ENCODE measurements at places on chromosomes 2 and 18. TPM values are rescaled to one million over a fixed set of nuclear protein-coding genes. Genes with fewer than 3 reads are reported as not detected.

CNOT11 gene
- 38.8 TPM for total RNA-seq

GRCh38 chr18:46319783-46320182 lies 215.6 kb downstream of the HAUS1 start:
- DNase-seq, result no peak
- H3K4me3 ChIP-seq, result no peak overlapping the region
- no peak overlapping the region for H3K27ac ChIP-seq
- peaks cover 13% of the 10 kb centered on the region for H3K27me3 ChIP-seq
- peaks cover 18% of the 10 kb centered on the region for H3K4me1 ChIP-seq
- no peaks in the 10 kb centered on the region for H3K36me3 ChIP-seq

DNA sequence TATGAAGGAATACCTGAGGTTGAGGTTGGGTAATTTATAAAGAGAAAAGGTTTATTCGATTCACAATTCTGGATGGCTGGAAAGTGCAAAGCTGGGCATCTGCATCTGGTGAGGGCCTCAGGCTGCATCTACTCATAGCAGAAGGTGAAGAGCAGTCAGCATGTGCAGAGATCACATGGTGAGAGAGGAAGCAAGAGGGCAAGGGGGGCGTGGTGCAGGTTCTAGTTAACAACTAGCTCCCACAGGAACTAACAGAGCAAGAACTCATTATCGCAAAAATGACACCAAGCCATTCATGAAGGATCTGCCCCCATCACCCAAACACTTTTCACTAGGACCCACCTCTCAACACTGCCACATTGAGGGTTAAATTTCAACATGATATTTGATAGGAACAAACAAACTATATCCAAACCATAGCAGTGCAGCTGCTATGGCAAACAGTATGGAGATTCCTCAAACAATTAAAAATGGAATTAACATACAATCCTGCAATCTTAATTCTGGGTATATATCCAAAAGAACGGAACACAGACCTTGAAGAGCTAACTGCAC lies 72.8 kb upstream of the LDLRAD4 start:
- H3K27me3 ChIP-seq, result peaks cover 24% of the 10 kb centered on the region
- H3K27ac ChIP-seq, result no peak overlapping the region
- H3K4me1 ChIP-seq, result no peaks in the 10 kb centered on the region
- H3K4me3 ChIP-seq, result no peak overlapping the region
- H3K36me3 ChIP-seq, result no peaks in the 10 kb centered on the region

DNA sequence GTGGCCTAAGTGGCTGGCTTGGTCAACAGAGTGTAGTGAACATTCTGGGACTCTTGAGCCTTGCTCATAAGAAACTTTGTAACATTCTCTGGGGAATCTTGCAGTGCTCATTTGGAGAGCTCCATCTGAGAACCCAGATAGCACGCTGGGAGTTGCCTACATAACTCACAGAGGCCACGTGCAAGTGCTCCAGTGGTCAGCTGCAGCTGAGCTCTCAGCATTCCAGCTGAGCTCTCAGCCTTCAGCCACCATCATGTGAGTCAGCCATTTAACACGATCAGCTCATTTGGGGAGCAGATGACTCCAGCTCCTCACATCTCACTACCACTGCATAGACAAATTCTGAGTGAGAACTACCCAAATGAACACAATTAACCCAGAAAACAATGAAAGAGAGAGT lies 25.5 kb upstream of the CTNNA2 start:
- H3K4me3 ChIP-seq, result no peak overlapping the region
- no peak for DNase-seq
- no peaks in the 10 kb centered on the region for H3K4me1 ChIP-seq
- H3K36me3 ChIP-seq, result no peaks in the 10 kb centered on the region

DNA sequence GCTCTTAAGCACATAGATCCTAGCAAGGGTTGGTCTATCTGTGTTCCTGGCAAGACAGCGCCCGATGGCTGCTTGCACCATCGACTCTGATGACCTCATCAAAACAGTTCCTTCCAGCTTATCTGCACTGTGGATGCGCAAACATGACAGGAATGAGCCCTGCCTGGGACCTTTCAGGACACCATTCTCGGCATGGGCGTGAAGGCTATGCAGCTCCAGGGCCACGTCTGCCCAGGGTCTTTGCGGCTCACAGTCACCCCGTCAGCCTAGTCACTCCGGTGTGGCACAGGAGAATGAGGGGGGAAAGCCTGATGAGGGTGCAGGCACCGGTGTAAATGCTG lies 147.8 kb upstream of the TWIST2 start:
- H3K4me1 ChIP-seq, result peaks cover 25% of the 10 kb centered on the region
- H3K27me3 ChIP-seq, result peaks cover 7% of the 10 kb centered on the region
- no peak for DNase-seq
- H3K4me3 ChIP-seq, result no peak overlapping the region

DNA sequence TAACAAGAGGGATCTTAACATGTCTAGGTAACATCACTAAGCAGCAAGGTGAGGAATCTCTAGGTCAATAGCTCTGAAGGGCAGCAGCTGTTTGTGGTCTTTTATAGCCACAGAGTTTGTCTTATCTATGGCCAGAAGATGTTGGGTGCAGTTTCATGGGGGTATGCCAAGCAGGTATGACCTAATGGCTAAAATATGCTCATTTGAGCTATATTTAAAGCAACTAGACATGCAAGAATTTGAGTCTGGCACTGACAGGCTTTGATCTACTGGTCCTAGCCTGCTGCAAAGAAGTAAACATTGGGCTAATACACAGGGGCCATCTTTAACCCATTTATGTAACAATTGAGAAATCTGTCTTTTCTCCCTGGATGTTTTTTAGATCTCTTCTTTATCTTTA lies 13.9 kb upstream of the UGP2 start:
- H3K4me3 ChIP-seq, result no peak overlapping the region
- H3K27me3 ChIP-seq, result no peaks in the 10 kb centered on the region
- no peak for DNase-seq
- no peaks in the 10 kb centered on the region for H3K36me3 ChIP-seq
- peaks cover 23% of the 10 kb centered on the region for H3K4me1 ChIP-seq
- peak overlapping the region; percentile 84 for H3K27ac ChIP-seq

GRCh38 chr18:60861575-60861974 lies 471.7 kb upstream of the CDH20 start:
- no peak overlapping the region for H3K27ac ChIP-seq
- no peak for DNase-seq
- peaks cover 8% of the 10 kb centered on the region for H3K27me3 ChIP-seq
- H3K4me3 ChIP-seq, result no peak overlapping the region

SLC9A4 gene
- 0.11 TPM for total RNA-seq

DNA sequence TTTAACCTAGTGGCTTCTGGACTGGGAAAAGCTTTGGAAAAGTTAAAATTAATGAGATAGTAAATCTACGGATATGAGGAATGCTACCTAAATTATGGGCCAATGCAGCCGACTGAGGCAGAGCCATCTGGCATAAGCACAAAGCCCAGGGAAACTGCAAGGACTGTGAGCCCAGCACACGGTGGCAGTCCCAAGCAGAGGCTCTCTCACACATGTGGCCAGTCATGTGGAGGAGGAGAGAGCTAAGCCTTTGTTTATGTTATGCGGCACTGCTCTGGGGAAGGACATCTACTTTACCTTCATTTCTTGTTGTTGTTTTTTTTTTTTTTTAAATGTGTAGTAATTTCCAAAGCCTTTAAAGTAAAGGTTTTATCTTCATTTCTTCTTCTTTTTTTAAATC lies 267.0 kb downstream of the STK39 start:
- H3K27me3 ChIP-seq, result no peaks in the 10 kb centered on the region
- H3K36me3 ChIP-seq, result peaks cover 37% of the 10 kb centered on the region
- no peak overlapping the region for H3K27ac ChIP-seq
- no peak overlapping the region for H3K4me3 ChIP-seq

GRCh38 chr2:45984896-45985473 lies 312.2 kb upstream of the EPAS1 start:
- no peaks in the 10 kb centered on the region for H3K4me1 ChIP-seq
- no peak overlapping the region for H3K4me3 ChIP-seq
- no peaks in the 10 kb centered on the region for H3K27me3 ChIP-seq
- H3K27ac ChIP-seq, result no peak overlapping the region

DNA sequence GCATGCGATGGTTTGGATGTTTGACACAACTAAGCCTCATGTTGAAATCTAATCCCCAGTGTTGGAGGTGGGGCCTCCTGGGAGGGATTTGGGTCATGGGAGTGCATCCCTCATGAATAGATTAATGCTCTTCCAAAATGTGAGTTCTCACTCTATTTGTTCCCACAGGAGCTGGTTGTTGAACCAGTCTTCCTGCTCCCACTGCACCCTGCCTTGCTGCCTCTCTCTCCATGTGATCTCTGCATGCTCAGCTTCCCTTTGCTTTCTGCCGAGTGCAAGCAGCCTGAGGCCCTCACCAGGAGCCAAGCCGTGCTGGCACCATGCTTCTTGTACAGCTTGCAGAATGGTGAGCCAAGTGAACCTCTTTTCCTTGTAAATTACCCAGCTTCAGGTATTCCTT lies 206.8 kb downstream of the VAPA start:
- no peaks in the 10 kb centered on the region for H3K27me3 ChIP-seq
- DNase-seq, result no peak
- H3K36me3 ChIP-seq, result peaks cover 6% of the 10 kb centered on the region
- no peak overlapping the region for H3K4me3 ChIP-seq
- H3K27ac ChIP-seq, result peak overlapping the region; percentile 14
- peaks cover 69% of the 10 kb centered on the region for H3K4me1 ChIP-seq

GRCh38 chr2:212505586-212505985 lies 33.0 kb downstream of the ERBB4 start:
- H3K4me1 ChIP-seq, result no peaks in the 10 kb centered on the region
- H3K27ac ChIP-seq, result no peak overlapping the region
- DNase-seq, result no peak
- no peaks in the 10 kb centered on the region for H3K27me3 ChIP-seq

ALPP gene
- not detected for total RNA-seq

- H3K4me1 ChIP-seq, result peaks cover 9% of the 10 kb centered on the region
- H3K27me3 ChIP-seq, result no peaks in the 10 kb centered on the region
- no peak for DNase-seq
- no peak overlapping the region for H3K4me3 ChIP-seq
- no peaks in the 10 kb centered on the region for H3K36me3 ChIP-seq
- H3K27ac ChIP-seq, result no peak overlapping the region
Observed at GRCh38 chr2:95303191-95303919, 6.2 kb downstream of the KCNIP3 start.

- no peak for DNase-seq
- no peaks in the 10 kb centered on the region for H3K27me3 ChIP-seq
- no peak overlapping the region for H3K4me3 ChIP-seq
- H3K4me1 ChIP-seq, result no peaks in the 10 kb centered on the region
- no peak overlapping the region for H3K27ac ChIP-seq
- H3K36me3 ChIP-seq, result peaks cover 10% of the 10 kb centered on the region
Observed at GRCh38 chr18:79299711-79300110, 96.0 kb upstream of the NFATC1 start.

DNA sequence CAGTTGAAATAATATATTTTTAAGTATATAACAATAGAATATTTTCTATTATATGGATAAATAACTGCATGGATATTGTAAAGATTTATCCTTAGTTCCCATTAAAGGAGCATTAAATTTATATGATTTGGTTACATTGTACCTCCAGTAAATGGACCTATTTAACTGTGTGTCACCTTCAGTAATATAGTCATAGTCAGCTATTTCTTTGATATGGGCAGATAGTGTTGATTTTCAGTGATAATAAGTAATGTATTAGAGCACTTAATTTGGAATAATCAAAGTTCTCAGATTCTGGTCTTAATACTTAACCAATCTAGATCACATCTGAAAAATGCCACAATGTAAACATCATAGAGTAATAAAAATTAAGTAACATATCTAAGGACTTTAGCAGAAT lies 1527.3 kb upstream of the NXPH2 start:
- no peak for DNase-seq
- peaks cover 6% of the 10 kb centered on the region for H3K36me3 ChIP-seq
- no peaks in the 10 kb centered on the region for H3K27me3 ChIP-seq
- no peak overlapping the region for H3K4me3 ChIP-seq
- H3K4me1 ChIP-seq, result peaks cover 5% of the 10 kb centered on the region

GRCh38 chr2:229380101-229380625 lies 109.1 kb upstream of the PID1 start:
- no peaks in the 10 kb centered on the region for H3K4me1 ChIP-seq
- no peak overlapping the region for H3K4me3 ChIP-seq
- no peaks in the 10 kb centered on the region for H3K36me3 ChIP-seq
- no peak for DNase-seq

DNA sequence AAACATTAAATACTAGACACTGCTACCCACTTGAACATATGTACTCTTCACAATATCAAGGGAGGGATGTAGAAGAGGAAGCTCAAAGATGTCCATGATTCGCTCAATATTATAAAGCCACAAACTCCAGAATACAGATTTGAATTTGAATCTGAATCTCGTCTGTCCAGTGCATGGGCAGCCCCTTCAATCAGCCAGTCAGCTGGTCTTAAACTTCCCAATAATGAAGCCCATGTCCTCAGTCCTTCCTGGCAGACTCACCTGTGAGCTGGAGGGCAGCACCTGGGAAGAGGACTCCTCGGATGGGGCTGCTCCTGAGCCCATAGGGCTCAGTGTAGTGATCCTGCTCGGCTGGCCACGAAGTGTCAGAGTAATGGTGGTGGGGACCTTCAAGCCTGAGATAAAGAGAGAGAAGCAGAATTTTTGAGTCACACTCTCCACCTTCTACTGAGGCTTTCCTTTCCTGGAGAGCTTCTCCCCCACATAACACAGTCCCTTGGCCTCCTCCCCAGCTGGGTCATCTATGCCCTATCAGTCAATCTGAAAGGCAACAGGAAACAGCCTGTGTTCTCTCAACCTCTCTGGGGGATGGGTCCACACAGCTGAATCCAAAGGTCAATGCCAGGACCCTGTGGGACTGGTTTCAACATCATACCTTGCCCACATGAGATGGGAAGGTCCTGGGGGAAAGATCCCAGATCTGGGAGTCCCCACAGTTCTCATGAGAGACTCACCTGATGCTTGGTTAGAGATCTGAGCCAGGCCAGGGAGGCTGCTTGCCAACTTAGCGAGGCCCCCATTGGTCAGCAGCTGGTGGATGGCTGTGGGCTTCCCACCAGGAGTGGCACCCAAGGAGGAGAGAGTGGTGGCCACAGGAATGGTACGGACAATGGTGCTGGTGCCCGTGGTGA lies 36.5 kb downstream of the KANSL3 start:
- H3K27me3 ChIP-seq, result no peaks in the 10 kb centered on the region
- H3K4me1 ChIP-seq, result no peaks in the 10 kb centered on the region
- no peak overlapping the region for H3K4me3 ChIP-seq
- no peak overlapping the region for H3K27ac ChIP-seq
- no peak for DNase-seq
- peaks cover 56% of the 10 kb centered on the region for H3K36me3 ChIP-seq

DNA sequence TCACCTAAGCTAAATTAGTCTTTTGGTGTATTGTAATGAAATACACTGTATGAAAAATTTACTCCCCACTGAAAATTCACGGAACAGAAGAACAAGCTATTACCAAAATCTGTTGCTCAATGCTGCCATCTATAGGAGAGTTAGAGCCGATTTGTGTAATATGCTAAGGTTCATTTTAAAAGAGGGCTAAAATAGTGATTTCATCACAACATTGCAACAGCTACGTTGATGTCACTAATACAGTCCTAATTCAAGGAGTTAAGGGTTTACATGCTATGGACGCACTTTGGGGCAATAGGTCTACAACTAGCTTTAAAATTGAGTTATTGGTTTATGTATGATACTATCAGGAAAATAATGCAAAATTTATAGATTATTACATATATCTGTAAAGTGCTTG lies 3.0 kb upstream of the IRS1 start:
- peaks cover 25% of the 10 kb centered on the region for H3K4me1 ChIP-seq
- no peak overlapping the region for H3K27ac ChIP-seq
- no peak for DNase-seq
- peaks cover 4% of the 10 kb centered on the region for H3K36me3 ChIP-seq
- peaks cover 11% of the 10 kb centered on the region for H3K27me3 ChIP-seq
- no peak overlapping the region for H3K4me3 ChIP-seq

UCN gene
- total RNA-seq, result 3.1 TPM
